Adrenal gland (tissue), 19 donors: ENCODE measurements at places on chromosomes 4 and X. TPM values are rescaled to one million over a fixed set of nuclear protein-coding genes. Genes with fewer than 3 reads are reported as not detected.

The PCSK1N gene
- total RNA-seq: 1.0 TPM

The ESX1 gene
- total RNA-seq: not detected

The CPZ gene
- 3.8 TPM for total RNA-seq

The CTAG1B gene
- total RNA-seq: not detected

The PDHA2 gene
- total RNA-seq: not detected

The CYP4V2 gene
- total RNA-seq: 67.6 TPM

GRCh38 chr4:138636781-138637180 lies 378.8 kb upstream of the NOCT start:
- H3K4me3 ChIP-seq: no peak overlapping the region
- H3K27me3 ChIP-seq: no peaks in the 10 kb centered on the region
- no peaks in the 10 kb centered on the region for H3K4me1 ChIP-seq
- no peak for DNase-seq
- no peak overlapping the region for H3K27ac ChIP-seq
- H3K36me3 ChIP-seq: no peaks in the 10 kb centered on the region

DNA sequence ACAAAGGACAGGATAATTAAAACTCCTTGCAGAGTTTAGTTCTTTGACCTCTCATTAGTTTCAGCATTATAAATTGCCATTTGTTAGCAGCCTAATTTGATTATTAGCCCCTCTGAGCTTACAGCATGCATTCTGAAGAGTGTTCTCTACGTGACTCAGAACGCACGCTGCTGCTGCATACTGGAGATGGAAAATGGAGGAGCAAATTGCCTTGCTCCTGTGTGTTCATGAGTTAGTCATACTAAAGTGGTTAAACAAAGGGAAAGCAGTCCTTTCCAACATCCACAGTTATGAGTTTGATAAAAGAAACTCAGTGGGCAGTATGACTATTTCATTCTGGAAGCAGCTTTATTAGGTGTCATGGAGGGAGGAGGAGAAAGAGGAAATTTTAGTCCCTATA lies 922.5 kb downstream of the RPA4 start:
- DNase-seq: no peak
- H3K4me3 ChIP-seq: no peak overlapping the region
- no peaks in the 10 kb centered on the region for H3K4me1 ChIP-seq
- no peaks in the 10 kb centered on the region for H3K36me3 ChIP-seq

DNA sequence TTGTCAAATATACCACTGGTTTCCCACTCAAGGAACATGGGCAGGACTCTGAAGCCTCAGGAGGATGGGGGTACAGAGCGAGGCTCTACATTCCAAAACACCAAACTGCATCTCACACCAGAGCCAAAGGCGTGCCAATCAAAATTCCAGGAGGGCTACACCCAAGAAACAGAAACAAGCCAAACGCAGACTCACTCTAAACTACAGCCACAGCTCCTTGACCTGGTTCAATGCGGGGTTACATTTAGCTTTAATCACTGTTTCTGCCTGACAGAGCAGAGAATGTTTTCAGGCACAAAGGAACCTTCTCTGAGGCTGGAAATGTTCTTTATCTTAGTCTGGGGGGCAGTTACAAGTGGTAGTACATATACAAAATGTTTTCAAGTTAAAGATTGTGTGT lies 2121.5 kb upstream of the AGA start:
- H3K4me1 ChIP-seq: no peaks in the 10 kb centered on the region
- H3K27ac ChIP-seq: no peak overlapping the region

GRCh38 chrX:1031521-1032430 lies 180.7 kb downstream of the CRLF2 start:
- H3K4me1 ChIP-seq: no peaks in the 10 kb centered on the region
- no peaks in the 10 kb centered on the region for H3K27me3 ChIP-seq
- no peak overlapping the region for H3K27ac ChIP-seq
- H3K36me3 ChIP-seq: no peaks in the 10 kb centered on the region

GRCh38 chr4:17636341-17636695 lies 21.9 kb downstream of the MED28 start:
- no peak overlapping the region for H3K27ac ChIP-seq
- H3K36me3 ChIP-seq: no peaks in the 10 kb centered on the region
- H3K4me1 ChIP-seq: no peaks in the 10 kb centered on the region
- H3K4me3 ChIP-seq: no peak overlapping the region

DNA sequence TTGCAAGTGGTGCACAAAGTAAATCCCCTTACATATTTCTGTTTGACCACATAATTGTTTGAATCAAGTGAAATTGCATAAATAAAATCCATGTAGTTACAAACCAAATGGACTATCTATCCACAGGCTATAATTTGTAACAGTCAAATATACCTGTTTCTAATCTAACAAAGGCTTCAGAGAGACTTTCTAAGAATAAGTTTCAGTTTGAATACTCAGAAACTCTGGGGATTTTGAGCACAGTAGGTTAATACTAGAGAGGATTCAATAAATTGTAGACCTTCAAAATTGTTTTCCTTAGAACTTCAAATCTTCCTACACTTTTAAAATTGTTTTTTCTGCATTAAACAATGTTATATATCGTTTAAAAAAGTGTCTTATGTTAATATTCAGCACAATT lies 1250.1 kb downstream of the NLGN4X start:
- no peaks in the 10 kb centered on the region for H3K4me1 ChIP-seq
- no peak for DNase-seq
- H3K27me3 ChIP-seq: no peaks in the 10 kb centered on the region
- no peak overlapping the region for H3K27ac ChIP-seq
- no peak overlapping the region for H3K4me3 ChIP-seq
- no peaks in the 10 kb centered on the region for H3K36me3 ChIP-seq

GRCh38 chrX:120726294-120726693 lies 96.4 kb upstream of the C1GALT1C1 start:
- H3K36me3 ChIP-seq: no peaks in the 10 kb centered on the region
- H3K4me1 ChIP-seq: no peaks in the 10 kb centered on the region
- H3K4me3 ChIP-seq: no peak overlapping the region
- H3K27me3 ChIP-seq: no peaks in the 10 kb centered on the region
- no peak for DNase-seq
- H3K27ac ChIP-seq: no peak overlapping the region

- H3K4me3 ChIP-seq: no peak overlapping the region
- no peaks in the 10 kb centered on the region for H3K27me3 ChIP-seq
- H3K27ac ChIP-seq: no peak overlapping the region
- DNase-seq: peak; percentile 2
- H3K4me1 ChIP-seq: no peaks in the 10 kb centered on the region
These were observed 45.7 kb downstream of the SYTL5 start for GRCh38 chrX:38052096-38052495.

- H3K27me3 ChIP-seq: no peaks in the 10 kb centered on the region
- H3K36me3 ChIP-seq: no peaks in the 10 kb centered on the region
- no peak overlapping the region for H3K4me3 ChIP-seq
- H3K27ac ChIP-seq: no peak overlapping the region
These were observed 494.5 kb downstream of the BCOR start for GRCh38 chrX:39603230-39603629.

DNA sequence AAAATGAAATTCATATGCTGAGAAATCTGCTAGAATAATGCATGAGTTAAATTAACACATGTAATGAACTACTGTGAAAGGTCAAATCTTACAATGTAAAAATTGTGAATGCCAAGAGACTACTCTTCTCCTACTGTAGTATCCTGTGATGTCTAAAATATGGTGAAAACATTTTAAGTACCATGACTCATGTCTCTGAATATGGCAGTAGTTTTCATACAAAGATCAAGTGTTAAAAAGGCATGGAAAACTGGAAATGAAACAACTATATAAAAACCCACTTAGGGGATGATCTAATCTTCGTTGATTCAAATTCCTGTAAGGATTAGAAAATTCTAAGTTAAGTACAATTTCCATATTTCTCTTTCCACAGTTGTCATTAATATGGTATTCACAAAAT lies 221.3 kb downstream of the PPP3CA start:
- H3K4me3 ChIP-seq: no peak overlapping the region
- no peaks in the 10 kb centered on the region for H3K27me3 ChIP-seq
- peaks cover 8% of the 10 kb centered on the region for H3K4me1 ChIP-seq

GRCh38 chr4:40992472-40993295 lies 221.7 kb downstream of the APBB2 start:
- no peaks in the 10 kb centered on the region for H3K27me3 ChIP-seq
- H3K27ac ChIP-seq: no peak overlapping the region
- DNase-seq: peak; percentile 18
- H3K4me3 ChIP-seq: no peak overlapping the region

DNA sequence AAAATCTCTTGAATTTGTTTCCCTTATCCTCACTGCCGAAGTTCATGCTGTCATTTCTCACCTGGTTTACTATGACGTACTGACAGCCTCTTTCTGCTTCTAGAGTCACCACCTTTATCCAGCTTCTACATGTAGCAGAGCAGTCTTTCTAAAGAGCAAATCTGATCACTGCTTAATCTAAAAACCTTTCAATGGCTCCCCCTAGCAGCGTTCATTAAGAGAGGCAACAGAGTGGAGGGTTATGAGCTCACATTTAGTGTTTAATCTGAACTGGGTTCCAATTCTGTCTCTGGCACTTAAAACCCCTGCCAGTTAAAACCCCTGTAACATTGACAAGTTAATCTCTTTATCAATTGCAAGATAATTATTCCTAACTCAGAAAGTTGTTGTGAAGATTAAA lies 4.4 kb downstream of the RBPJ start:
- H3K36me3 ChIP-seq: no peaks in the 10 kb centered on the region
- no peaks in the 10 kb centered on the region for H3K27me3 ChIP-seq
- H3K27ac ChIP-seq: no peak overlapping the region

GRCh38 chr4:173573725-173574124 lies 43.7 kb upstream of the HAND2 start:
- H3K36me3 ChIP-seq: no peaks in the 10 kb centered on the region
- DNase-seq: no peak
- H3K4me1 ChIP-seq: no peaks in the 10 kb centered on the region
- H3K27me3 ChIP-seq: no peaks in the 10 kb centered on the region

DNA sequence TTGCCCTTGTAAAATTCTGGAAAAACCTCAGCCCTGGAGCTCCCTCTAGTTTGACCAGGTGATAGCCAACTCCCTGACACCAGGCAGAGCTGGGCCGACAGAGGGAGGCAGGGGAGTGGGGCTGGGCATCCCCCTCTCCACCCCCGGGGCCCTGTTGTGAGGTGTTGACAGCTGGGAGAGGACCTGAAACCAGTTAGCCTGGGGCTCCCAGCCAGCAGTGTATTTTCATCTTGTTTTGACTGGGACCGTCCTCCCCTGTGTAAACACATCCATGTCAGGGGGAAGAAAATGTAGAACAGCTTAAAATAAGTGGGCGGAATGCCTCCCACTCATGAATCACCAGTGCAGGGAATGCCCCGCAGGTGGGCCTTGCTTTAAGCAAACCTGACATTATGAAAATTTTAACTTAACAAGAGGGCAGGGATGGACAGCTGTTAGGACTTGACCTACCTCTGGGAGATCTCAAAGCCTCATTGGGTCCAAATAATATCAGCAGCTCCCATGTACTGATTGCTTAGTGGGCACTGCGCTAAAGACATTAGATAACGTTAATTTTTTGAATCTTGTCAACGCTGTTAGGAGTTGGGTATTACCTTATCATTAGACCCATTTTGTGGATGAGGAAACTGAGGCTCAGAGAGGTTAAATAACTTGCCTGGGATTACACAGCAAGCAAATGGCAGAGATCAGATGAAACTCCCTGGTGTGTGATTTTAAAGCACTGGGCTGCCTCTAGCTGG lies 45.9 kb downstream of the TSC22D3 start:
- no peaks in the 10 kb centered on the region for H3K36me3 ChIP-seq
- no peak overlapping the region for H3K4me3 ChIP-seq
- H3K27ac ChIP-seq: peak overlapping the region; percentile 83
- DNase-seq: no peak

- H3K4me3 ChIP-seq: no peak overlapping the region
- no peaks in the 10 kb centered on the region for H3K4me1 ChIP-seq
- DNase-seq: no peak
- H3K27ac ChIP-seq: no peak overlapping the region
These were observed 131.4 kb upstream of the ADGRL3 start for GRCh38 chr4:61068745-61069144.

- no peak overlapping the region for H3K4me3 ChIP-seq
- H3K4me1 ChIP-seq: peaks cover 3% of the 10 kb centered on the region
- no peak overlapping the region for H3K27ac ChIP-seq
- DNase-seq: peak; percentile 63
- no peaks in the 10 kb centered on the region for H3K27me3 ChIP-seq
- no peaks in the 10 kb centered on the region for H3K36me3 ChIP-seq
These were observed 137.5 kb downstream of the AMMECR1 start for GRCh38 chrX:110180176-110180927.

- peak; percentile 34 for DNase-seq
- H3K27ac ChIP-seq: no peak overlapping the region
- peaks cover 3% of the 10 kb centered on the region for H3K4me1 ChIP-seq
- no peaks in the 10 kb centered on the region for H3K36me3 ChIP-seq
- peaks cover 7% of the 10 kb centered on the region for H3K27me3 ChIP-seq
These were observed 1.3 kb upstream of the NYX start for GRCh38 chrX:41445781-41446358.

DNA sequence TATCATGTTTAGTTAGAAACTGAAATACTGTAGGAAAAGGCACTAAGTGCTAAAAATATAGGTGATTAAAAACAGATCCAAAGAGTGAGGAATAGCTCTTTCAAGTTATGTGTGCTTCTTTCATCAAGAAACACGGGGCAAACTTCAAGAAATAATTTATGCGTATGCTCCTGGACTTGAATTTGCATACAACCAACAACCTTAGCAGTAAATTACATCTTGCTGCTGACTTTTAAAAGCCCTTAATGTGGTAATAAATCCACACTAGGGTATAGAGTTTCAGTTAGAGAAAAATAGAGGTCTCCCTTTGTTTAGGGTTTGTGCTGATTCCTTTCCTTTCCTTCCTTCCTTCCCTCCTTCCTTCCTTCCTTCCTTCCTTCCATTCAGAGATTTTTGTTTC lies 94.5 kb upstream of the GC start:
- no peaks in the 10 kb centered on the region for H3K4me1 ChIP-seq
- H3K27me3 ChIP-seq: no peaks in the 10 kb centered on the region
- no peak for DNase-seq
- no peak overlapping the region for H3K4me3 ChIP-seq

GRCh38 chr4:42865572-42866189 lies 26.8 kb upstream of the GRXCR1 start:
- H3K36me3 ChIP-seq: no peaks in the 10 kb centered on the region
- no peak overlapping the region for H3K4me3 ChIP-seq
- no peaks in the 10 kb centered on the region for H3K27me3 ChIP-seq
- H3K27ac ChIP-seq: no peak overlapping the region
- H3K4me1 ChIP-seq: no peaks in the 10 kb centered on the region

DNA sequence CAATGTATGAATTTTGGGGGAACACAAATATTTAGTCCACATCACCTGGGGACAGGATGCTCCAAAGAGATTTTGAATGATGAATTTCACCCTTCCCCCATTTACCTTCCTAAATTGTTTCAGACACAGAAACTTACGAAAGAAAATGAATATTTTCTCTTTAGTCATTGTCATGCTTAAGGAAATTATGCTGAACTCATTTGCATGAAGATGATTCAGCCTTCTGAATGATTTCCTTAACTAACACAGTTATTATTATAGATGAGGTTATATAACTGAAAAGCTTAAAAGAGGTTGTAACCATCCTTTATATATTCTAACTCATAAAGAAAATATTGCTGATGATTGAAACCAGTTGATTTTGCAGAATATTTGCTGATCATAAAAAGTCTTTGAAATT lies 61.1 kb downstream of the KCNIP4 start:
- H3K27me3 ChIP-seq: no peaks in the 10 kb centered on the region
- no peak for DNase-seq
- no peak overlapping the region for H3K4me3 ChIP-seq
- no peak overlapping the region for H3K27ac ChIP-seq
- H3K4me1 ChIP-seq: no peaks in the 10 kb centered on the region
